Hematopoietic multipotent progenitor cell treated with erythropoietin and hydrocortisone succinate and interleukin-3 and kit ligand, for 17 days (in vitro differentiated cells): ENCODE measurements at places on chromosomes 6 and 20.

DNA sequence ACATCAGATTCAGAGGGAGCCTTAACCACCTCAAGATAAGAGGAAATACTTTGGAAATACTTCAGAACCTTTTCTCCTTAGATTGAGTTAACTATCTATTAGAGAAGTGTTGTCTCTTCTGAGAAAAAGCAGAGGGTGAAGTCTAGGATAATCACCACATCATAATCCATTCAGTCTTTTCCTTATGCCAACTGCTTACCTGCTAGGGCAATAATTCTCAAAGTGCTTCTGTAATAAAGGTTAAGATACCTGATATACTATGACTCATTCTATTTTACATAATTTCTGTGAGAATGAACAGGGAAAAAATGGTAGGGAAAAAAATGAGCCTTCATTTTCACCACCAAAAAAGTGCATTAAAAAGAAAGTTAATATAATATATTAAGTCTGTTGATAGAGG lies 70.1 kb upstream of the LOC128125822 start:
- DNase-seq = no peak

DNA sequence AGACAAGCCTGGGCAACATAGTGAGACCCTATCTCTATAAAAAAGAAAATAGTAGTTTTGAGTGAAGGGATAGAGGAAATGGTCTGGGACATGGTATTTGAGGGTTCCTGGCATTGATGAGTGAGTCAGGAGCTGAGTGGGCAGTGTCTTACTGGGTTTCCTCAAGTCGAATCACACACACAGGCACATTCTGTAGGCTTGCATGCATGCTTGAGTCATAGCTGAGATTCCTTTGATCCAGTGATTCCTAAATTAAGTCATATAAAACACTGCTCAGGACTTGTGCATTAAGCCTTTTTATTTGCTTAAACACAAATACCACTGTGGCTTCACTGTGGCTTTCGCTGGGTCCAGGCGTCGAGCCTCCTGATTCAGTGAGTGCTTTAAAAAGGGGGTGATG lies 71.8 kb upstream of the TMEM181 start:
- DNase-seq = no peak

DNA sequence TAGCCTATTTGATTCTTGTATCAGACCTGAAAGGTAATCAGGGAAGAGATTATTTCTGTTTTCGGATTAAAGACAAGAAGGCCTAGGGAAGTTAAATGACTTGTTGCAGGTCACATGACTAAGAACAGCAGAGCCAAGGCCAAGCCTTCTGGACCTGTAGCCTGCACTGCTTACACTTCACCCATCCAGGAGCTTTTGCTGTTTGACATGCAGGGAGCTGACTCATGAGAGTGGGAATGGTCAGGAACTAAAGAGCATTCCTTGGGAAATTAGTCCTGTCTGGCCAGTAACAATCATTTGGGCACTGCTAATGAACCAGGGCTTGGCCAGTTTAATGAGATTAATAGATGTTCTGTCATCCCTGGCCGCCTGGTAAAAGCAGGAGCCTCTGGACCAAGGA lies 46.8 kb downstream of the EIF2S2 start:
- DNase-seq = no peak

DNA sequence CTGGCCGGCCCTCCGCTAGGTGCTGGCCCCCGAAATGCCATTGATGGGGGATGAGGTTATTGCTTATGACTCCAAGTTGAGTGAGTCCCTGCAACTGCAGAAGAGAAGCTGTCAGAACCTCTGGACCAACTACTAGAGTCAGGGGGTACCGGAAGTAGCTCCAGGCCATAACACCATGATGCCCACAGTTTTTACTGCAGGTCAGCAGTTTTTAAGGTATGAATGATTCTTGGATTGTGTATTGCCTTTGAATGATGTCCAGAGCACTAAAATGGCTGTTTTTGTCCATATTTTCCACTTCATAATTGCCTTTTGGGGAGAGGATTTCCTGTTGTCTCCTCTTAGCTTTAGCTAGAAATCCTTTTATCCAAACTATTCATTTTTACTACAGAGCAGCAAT lies 148.4 kb downstream of the PDE10A start:
- DNase-seq = no peak

GRCh38 chr6:25685896-25686295 lies 33.9 kb downstream of the SCGN start:
- no peak for DNase-seq
